OCI-LY7 (cell line): ENCODE measurements at places on chromosomes 7 and 10.
A peak's percentile ranks its signal among the peaks of the same experiment; 100 is the strongest.

DNA sequence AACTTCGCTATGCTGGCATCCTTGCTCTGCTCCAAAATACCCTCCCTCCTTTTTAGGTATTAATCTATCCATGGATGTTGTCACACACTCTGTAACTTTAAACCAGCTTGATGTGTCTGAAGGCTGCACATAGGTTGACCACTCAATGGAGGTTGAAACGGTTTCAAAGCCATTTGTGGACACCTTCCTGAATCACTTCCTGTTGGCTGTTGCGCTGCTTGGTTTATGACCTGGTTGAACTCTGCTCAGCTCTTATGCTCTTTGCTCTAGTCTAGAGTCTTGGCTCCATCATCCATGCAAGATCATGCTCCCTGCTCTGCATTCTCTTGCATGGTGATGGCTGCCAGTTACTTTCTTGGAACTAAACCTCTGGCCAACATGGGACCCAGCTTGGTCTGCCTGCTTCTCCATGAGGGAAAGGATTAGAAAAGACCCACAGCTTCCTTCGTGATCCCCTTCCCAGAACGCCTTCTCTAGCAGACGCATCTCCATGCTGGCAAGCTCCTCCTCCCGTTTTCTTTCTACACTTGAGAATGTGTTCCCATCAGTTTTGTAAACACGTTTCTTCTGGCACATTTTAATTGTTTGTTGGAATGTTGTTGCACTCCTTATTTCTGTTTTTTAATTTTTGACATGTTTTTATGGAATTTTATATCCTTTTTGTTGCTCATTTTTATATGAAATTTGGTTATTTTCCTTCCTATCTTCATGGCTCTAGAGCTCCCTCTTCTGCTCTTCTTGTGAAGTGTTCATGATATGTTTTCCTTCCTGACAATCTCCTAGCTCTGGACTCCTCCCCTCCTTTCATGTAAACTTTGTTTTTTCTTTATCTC lies 149.8 kb downstream of the XPNPEP1 start:
- peak; percentile 31 for DNase-seq

DNA sequence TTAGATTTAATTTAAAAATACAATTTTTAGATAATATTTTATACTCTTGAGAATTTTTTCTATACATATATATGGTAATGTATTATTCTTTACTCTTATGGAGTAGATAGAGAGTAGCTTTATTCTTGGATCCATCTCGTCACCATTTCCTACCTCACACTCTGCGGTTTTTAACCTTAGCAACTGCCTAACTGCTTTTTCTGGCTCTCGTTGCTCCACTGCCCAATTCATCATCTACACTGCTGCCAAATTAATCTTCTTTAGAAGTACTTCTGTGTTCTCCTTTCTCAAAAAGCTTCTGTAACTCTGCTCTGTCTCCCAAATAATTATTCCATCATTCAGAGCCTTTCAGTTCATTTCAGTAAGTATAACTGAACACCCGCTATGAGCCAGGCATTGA lies 35.3 kb downstream of the CAPZA2 start:
- no peak for DNase-seq

DNA sequence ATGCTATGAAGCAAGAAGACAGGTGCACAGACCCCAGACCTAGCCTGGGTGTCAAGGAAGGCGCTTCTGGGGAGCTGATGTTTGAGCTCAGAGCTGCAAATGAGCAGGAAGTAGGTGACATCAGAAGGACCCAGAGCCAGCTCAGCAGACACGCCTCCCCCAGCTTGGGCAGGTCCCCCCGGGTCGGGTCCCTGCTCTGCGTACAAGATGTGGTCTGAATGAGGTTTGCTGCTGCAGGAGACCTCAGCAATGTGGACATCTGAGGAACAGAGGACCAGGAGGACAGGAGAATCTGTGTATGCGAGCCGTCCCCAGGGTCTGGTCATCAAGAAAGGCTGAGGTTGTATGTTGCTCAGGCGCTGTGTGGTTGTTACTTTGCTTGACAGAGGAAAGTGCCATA lies 51.8 kb downstream of the TACC2 start:
- no peak for DNase-seq

GRCh38 chr7:137828456-137828855 lies 18.3 kb downstream of the DGKI start:
- DNase-seq: no peak

DNA sequence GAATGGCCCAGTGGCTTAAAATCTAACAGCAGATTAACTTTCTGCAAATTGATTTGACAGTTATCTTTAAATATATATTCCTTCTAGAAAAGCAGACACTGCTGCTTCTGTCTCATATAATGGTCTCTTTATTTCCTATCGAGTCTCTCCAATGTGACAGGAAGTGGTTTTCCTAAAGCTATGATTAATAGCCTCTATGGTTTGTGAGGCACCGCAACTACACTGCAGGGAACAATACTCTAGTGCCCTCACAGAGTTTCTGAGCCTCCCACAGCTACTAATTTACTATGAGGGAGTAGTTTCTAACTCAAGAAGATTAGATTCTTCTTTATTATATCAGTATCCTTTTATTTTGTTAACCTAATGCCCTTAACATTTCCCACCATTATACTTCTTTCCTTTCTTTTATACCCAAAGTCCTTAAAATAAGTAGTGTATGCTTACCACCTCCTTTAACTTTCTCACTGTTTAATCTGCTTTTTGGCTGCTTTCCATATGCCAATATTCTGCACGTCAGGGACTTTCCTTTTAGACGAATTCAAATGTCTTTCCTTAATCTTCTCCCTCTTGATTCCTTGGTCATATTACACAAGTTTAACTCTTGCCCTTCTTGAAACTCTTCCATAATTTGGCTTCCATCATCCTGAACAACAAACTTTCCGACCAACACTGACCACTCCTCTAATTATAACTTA lies 23.8 kb upstream of the AHR start:
- no peak for DNase-seq

DNA sequence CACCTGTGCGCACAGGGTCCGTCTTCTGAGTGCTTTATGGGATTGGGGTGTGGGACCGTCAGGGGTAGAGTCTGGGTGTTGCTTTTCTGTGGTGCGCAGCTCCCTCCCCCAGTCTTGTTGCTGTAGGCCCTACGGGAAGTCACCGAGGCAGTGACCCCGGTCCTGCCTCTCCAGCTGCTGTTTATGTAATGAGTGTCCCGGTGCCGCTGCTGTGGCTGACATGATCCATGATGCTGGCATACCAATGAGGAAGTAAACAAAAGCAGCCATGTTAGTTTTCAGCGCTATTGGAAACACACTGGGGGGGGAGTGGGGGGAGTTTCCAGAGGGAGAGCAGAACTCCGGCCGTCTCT lies 1.1 kb downstream of the TRIM8 start:
- peak; percentile 67 for DNase-seq

DNA sequence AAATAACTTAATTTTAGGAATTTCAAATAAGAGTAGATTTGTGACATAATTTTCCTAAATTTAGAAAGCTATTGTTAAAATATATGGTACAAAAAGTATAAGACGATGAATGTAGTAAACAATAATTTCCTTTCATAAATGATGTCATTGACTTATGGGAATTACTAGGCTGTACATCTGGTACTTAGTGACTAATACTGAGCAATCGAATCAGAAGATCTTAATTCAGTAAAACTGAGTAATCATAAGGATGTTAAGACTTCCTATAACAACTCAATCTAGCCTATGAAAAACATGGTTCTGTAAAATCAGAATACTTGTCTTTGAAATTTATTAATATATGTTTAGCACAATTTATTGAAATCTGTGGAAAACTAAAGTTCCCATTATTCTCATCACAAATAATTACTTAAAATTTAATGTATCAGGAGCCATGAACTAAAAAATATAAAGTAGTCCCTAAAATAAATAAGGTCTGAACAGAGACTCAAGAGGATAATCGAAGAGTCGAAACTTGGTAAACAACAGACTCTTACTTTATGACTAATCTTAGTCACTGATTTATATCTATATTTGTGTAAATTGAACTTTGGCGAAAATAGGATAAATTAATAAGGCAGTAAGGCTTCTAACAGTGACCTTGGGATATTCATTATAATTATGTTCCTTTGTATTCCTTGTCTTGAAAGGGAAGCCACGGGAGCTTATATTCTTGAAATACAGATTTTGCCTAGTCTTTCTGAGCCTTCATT lies 142.1 kb downstream of the HGF start:
- DNase-seq: no peak

GRCh38 chr10:132137111-132138072 lies 49.4 kb upstream of the DPYSL4 start:
- DNase-seq: no peak

DNA sequence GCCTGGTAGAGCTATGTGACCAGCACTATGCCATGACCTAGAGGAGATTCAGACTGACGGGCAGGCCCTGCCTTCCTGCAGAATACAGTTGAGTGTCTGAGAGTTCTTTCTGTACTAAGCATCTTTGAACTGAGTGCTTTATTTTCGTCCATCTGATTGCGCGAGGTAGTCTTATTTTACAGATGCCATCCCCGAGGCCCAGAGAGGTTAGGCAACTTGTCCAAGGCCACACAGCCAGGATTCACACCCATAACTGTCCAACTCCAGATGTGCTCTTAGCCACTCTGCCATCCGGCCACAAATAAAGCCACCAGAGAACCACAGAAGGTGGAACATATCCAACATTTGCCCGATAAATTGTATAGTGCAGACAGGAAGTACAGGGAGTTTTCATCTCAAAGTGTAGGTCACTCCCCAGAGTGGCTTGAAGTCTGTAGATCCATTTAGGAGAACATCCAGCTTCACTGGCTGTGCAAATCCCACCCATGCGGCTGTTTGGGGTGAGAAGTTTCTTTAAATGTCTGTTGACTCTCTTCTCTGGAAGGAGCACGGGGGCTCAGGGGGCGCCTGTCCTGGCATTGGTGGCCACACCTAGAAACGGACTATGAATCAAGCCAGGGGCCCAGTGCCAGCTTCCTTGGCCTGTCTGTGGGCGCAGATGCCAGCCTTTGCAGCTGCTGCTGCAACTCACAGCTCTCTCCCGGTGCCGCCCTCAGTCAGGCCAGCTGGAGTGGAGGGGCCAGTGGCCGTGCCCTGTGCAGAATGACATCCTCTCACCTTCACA lies 11.1 kb downstream of the CHST3 start:
- DNase-seq: no peak

GRCh38 chr7:158945519-158945918 lies 89.2 kb downstream of the DYNC2I1 start:
- no peak for DNase-seq

DNA sequence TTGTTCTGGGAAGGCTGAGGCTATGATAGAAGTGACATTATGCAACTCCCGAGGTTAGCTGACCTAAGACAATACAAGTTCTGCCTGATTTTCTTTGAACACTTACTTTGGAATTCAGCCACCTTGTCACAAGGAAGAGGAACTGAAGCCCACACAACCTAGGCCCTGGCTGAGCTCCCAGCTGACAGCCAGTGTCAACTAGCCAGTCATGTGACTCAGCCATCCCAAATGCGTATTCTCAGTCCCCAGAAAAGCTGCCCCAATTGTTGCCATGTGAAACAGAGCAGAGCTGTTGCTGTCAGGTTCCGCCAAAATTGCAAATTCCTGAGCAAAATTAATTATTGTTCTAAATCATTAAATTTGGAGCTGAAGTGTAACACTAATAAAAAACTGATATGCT lies 1010.0 kb downstream of the XPNPEP1 start:
- no peak for DNase-seq

DNA sequence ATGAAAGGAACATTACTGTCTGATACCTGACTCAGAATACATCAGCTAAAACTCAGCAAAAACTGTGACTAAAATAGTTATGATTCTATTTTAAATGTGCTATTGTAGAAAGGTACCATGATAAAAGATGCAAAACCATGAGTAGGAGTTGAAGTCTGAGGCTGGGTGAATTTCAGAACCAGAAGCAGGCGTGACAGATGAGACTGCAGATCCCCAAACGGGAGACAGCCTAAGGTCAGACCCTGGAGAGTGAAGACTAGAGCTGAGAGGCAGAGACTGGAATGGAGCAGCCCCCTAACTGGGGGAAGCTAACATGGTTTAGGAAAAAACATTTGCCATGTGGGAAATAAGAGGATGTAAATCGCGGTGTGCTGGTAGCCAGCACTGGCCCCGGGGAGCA lies 275.8 kb downstream of the POM121L12 start:
- DNase-seq: no peak

DNA sequence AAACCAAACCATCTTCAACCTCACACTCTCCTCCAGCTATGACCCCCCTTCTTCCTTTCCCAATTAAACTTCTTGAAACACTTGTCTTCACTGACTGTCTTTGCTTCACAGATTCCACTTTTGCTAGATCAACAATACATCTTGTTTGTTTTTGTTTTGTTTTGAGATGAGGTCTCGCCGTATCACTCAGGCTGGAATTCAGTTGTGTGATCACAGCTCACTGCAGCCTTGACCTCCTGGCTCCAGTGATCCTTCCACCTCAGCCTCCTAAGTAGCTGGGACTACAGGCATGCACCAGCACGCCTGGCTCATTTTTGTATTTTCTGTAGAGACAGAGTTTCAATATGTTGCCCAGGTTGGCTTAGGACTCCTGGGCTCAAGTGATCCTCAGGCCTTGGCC lies 59.7 kb downstream of the HIP1 start:
- no peak for DNase-seq

DNA sequence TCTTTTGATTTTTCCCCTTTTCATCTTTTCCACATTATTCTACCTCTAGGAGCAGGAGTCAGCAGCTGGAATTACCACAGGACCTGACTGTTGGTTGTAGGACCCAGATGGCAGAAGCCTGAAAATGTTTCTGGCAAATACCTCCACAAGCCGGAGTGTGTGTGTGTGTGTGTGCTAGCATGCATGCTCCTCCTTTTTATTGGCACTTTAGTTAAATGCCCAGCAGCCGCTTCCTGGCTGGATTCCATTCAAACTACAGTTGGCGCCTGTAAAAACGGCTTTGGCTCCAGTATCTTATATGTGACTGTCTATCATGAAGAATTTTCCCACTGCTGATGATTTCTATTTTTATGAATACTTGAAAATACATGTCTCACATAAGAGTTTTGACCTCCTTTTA lies 319.7 kb upstream of the SP4 start:
- DNase-seq: no peak

GRCh38 chr7:91940171-91940570 lies 491 bp upstream of the AKAP9 start:
- peak; percentile 51 for DNase-seq

- DNase-seq: no peak
Measured at GRCh38 chr10:19461588-19461987, 354.6 kb upstream of the PLXDC2 start.
